ENCODE measurements at places on chromosomes 12 and 14.

DNA sequence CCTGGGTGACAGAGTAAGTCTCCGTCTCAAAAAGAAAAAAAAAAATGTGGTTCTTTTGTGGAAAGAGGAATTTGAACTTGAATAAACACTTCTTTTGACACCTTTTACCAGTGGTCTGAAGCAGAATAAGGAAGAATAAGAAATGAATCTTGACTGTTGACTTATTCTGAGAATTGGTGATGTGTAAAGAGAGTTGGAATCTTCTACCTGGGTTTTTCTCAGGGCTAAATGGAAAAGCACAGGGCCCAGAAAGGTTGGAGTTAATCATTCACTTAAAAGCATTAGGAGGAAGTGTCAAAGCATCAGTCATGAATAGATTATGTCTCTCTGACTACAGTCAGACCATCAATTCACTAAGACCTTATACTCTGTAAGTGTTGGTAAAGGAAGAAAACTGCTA is 13.9 kb downstream of the PNMA1 start:
- no peak for DNase-seq

DNA sequence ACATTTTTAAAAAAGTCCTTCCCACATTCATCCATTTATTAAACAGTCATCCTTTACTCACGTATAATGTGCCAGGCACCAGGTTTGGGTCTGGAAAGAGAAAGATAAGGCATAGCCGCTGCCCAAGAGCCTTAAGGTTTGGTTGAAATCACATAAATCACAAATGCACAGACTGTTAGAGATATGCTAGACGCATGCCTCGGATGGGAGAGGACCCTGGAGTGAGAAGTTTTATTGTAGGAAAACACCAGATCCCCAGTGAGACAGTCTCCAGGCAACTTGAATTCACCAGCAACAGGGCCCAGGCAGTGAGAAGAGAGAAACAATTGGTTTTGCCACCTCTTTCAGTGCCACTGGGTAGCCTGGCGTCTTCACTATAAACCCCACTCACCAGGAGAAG is 305.9 kb upstream of the AMIGO2 start:
- no peak for DNase-seq

DNA sequence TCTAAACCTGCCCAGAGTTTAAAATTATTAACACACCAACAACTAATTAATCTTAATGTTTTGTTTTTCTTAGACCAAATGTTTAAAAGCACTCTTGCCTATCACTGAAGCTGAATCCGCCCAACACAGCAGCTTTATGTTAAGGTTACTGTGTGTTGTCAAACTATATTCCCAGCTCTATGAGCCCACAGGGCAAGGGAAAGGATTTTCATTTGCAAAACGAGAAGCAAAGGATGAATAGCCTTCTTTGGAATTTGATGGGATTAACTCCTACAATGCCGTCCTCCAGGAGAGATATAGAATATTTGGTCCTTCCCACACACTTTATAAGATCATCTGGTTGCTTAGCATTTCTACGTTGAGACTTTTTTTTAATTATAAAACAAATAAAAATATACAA is 43.7 kb downstream of the DUSP16 start:
- no peak for DNase-seq

DNA sequence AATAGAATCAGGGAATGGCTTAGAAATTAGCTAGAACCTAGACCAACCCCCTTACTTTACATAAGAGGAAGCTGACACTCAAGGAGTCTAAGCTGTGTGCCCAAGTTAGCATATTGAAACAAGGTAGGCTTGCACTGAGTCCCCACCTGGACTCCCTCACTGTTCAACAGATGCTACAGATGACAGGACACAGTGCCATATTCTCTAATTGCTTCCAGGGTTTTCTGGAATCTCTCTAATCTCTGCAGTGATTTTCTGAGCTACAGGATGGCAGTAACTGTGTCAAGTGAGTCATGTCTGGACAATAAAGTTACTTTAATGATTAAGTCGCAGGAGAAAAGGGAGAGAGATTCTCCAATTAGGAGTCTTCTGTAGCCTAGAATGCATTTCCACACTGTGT is 35.8 kb downstream of the AKAP6 start:
- DNase-seq, result no peak

- no peak for DNase-seq
Measured at GRCh38 chr14:26841920-26842741, 244.3 kb upstream of the NOVA1 start.

- no peak for DNase-seq
Measured at GRCh38 chr12:18400186-18400585, 138.9 kb downstream of the PIK3C2G start.

DNA sequence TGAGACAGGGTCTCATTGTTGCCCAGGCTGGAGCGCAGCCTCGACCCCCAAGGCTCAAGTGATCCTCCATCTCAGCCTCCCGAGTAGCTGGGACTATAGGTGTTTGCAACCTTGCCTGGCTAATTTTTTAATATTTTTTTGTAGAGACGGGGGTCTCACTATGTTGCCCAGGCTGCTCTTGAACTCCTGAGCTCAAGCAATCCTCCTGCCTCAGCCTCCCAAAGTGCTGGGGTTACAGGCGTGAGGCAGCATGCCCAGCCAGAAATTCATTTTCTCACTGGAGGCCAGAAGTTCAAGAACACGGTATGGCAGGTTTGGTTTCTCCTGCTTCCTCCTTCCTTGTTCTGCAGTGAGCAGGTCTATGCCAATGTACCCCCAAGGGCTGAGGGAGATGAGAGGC is 3.7 kb downstream of the RNASE1 start:
- no peak for DNase-seq

DNA sequence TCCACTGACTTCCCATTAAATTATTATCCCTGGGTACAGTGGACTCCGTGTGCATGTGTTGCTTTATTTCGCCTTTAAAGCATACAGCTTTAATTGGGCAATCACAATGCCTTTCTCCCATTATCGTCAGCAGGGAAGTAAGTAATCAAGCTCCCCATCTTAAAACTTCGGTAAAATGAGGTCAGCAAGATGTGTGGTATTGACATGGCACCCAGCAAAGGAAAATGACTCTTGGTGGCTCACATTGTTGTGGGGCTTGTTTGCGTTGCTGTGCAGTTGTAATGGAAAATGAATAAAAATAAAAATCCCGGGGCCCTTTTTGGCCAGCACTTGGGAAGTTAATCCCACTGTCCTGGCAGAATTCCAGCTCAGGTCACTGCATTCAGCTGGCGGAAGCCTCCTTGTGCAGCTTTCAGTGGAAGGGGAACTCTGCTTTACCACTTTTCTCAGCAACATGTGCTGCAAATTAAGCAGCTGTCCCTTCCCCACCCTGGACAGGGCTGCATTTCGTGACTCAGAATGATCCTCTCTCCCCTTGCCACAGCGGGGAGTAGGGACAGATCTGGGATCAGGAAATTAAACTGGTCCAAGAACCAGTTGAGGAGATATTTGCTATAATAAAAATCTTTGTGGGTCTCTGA is 13.9 kb upstream of the ATP2A2 start:
- DNase-seq, result no peak

DNA sequence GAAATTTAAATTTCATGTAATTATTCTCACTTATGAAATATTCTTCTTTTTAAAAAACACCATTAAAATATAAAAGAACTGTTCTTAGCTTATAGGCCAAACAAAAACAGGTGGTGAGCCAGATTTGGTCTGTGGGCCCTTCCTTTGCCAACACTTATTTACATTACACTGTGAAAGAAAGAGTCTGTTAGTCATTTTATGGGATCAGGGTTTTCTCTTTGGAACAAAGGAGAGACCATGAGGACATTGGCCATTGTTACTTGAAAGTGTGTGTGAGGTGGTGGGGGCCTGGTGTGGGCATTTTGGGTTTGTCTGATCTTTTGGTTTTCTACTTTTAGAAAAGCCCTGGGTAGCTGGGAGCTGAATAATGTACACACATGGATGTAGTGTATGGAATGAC is 62.7 kb downstream of the TTC6 start:
- no peak for DNase-seq

DNA sequence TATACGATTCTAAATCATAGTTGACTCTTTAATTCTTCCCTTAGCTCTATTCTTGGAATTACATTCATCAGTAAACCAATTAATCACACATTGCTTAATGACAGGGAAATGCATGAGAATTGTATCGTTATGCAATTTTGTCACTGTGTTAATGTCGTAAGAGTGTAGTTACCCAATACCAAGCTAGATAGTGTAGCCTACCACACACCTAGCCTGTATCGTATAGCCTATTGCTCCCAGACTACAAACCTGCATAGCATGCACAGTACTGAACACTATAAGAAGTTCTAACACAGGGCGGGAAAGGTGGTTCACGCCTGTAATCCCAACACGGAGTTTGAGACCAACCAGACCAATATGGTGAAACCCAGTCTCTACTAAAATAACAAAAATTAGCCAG is 24.7 kb downstream of the HNRNPC start:
- DNase-seq, result no peak

DNA sequence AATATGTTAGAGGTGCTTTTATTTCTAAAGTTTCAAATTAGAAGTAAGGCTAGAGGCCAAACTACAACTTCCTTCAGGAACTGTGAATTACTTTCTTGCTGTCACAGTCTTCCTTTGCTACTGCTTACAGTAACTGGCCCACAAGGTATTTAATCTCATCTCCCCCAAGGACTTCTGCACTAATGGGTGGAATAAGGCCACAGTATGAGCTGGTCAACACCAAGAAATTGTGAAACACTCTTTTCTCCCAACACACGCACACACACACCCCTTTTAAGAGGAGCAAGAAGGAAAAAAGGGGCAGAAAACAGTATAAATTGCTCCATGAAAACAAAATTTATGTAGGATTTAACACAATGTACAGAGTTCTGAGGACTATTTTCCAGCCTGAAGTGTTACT is 45.6 kb downstream of the SCAF11 start:
- DNase-seq, result no peak

GRCh38 chr14:65440230-65440629 is 27.7 kb downstream of the FUT8 start:
- no peak for DNase-seq

DNA sequence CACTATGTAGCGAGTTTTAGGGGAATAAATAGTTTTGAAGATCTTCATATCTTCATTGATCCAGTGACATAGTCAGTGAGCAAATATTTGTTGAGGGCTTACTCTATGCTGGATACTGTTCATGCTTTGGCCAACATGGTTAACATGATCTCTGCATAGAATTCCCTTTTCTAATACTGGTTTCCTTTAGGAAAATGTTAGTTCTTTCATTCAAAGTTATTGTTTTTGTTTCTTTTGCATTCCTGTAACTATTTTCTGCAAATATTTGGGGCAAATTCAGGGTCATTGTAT is 226.5 kb downstream of the C12orf50 start:
- no peak for DNase-seq

- DNase-seq, result no peak
Measured at GRCh38 chr12:50265770-50266524, 17.4 kb downstream of the LIMA1 start.

GRCh38 chr12:20482491-20483054 is 114.2 kb downstream of the PDE3A start:
- DNase-seq, result no peak

- DNase-seq, result no peak
Measured at GRCh38 chr12:100468126-100468525, 5.5 kb upstream of the NR1H4 start.

GRCh38 chr12:130702966-130703732 is 12.9 kb downstream of the RIMBP2 start:
- DNase-seq, result no peak

DNA sequence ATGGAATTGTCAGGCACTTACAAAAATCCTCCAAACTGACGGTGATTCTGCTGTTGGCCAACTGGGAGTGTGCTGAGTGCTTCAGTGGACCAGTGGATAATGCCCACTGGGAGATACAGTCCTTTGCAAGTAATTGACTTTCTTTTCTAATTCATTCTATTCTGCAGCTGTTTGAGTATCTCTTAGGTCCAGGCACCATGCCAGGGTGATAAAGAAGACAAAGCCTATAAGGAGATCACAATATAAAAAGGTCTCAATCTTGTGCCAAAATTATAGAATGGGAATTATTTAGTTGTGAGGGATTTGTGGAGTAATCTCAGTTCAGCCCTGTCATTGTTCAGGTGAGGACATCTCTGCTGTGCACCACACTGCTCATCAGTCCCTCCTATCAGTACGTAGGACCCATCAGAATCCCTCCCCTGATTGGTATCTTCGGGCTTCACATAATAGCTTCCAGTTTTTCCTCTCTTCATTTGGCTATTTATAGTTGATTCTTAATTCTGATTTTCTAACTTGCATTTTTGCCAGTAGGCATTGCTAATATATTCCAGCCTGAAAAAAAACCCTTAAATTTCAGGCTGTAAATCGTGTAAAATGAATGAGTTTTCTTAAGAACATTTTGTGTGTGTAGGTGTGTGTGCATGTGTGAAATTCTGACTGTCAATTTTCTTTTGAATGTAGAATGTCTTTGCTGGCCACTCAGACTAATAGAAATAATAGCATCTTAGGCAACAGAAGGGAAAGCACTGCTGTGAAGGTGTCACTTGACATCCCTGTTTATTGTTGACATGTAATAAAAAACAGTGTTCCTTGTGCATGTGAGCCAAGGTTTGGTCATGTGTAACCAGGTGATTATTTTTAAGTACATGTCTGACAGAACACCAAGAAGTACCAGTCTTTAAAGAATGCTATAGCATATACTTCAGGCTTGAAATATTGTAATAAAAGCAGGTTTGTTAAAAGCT is 457.6 kb upstream of the RGS6 start:
- no peak for DNase-seq

GRCh38 chr12:100955139-100955538 is 160.6 kb downstream of the ANO4 start:
- DNase-seq, result no peak

DNA sequence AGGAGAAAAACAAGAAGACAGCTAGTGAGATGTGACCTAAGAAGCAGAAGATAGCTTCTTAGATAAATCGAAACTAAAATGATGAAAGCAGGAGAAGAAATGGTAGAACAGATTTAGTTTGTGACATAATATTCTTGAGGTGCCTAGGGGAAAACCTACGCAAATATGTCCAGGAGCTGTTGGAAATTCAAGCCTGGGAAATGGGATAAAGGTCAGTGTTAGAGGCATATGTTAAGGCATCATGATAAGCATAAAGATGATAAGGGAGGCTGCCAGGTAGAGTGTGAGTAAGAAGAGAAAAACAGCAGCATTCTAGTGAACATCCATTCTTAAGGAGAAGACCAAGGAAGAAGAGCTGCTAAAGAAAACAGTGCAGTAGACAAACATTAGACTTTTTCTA is 109.6 kb upstream of the LGR5 start:
- DNase-seq, result no peak
